Melanocyte of skin (primary cell): ENCODE measurements at places on chromosomes 2 and 18. TPM values are rescaled to one million over a fixed set of nuclear protein-coding genes. Genes with fewer than 3 reads are reported as not detected.

MAP4K4 gene
- total RNA-seq, result 54.6 and 58.3 TPM in 2 replicates

ABCG5 gene
- not detected in 2 replicates for total RNA-seq

ACMSD gene
- total RNA-seq, result not detected in 2 replicates

C2orf72 gene
- total RNA-seq, result 0.36 TPM in 1 of 2 replicates, not detected in the other

VRK2 gene
- 22.4 and 27.3 TPM in 2 replicates for total RNA-seq

BCL2L11 gene
- total RNA-seq, result 2.7 and 6.3 TPM in 2 replicates

CHST10 gene
- 11.0 and 18.8 TPM in 2 replicates for total RNA-seq

EFEMP1 gene
- total RNA-seq, result 13.1 and 19.6 TPM in 2 replicates

SLC40A1 gene
- 0.36 TPM in 1 of 2 replicates, not detected in the other for total RNA-seq

HTR2B gene
- 2.0 TPM in 1 of 2 replicates, not detected in the other for total RNA-seq

PDE1A gene
- under 0.01 TPM in 1 of 2 replicates, not detected in the other for total RNA-seq

MYO5B gene
- under 0.01 and 0.15 TPM in 2 replicates for total RNA-seq

CPLX4 gene
- not detected in 2 replicates for total RNA-seq

SKA1 gene
- 27.6 and 29.0 TPM in 2 replicates for total RNA-seq

RUFY4 gene
- total RNA-seq, result not detected in 2 replicates

BOK gene
- total RNA-seq, result 10.0 and 11.3 TPM in 2 replicates

MAP4K3 gene
- 56.6 and 79.3 TPM in 2 replicates for total RNA-seq

FBXO41 gene
- total RNA-seq, result 4.0 and 5.2 TPM in 2 replicates

DSG1 gene
- total RNA-seq, result not detected in 2 replicates
